ENCODE measurements at places on chromosomes 3 and 15. TPM values are rescaled to one million over a fixed set of nuclear protein-coding genes. Genes with fewer than 3 reads are reported as not detected.

DNA sequence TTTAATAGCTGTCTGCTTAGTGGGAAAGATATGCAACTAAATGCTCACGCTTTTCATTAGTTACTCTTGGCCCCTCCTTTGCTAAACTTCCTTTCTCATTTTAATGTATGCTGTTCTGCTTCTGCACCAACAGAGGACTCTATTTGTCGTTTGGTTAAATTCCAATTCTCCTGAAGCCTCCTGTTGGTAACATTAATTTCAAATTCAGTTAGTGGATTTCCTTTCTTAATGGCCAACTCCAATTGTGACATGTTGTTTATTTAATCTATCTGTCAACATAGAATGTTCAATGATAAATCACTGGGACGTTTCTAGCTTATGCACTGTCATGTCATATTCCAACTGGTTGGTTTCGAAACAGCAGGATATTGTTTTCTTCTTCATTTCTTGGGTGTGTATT lies 467.4 kb upstream of the BCHE start:
- DNase-seq: no peak
- H3K27ac ChIP-seq: no peak overlapping the region
- no peaks in the 10 kb centered on the region for H3K36me3 ChIP-seq
- H3K27me3 ChIP-seq: no peaks in the 10 kb centered on the region

DNA sequence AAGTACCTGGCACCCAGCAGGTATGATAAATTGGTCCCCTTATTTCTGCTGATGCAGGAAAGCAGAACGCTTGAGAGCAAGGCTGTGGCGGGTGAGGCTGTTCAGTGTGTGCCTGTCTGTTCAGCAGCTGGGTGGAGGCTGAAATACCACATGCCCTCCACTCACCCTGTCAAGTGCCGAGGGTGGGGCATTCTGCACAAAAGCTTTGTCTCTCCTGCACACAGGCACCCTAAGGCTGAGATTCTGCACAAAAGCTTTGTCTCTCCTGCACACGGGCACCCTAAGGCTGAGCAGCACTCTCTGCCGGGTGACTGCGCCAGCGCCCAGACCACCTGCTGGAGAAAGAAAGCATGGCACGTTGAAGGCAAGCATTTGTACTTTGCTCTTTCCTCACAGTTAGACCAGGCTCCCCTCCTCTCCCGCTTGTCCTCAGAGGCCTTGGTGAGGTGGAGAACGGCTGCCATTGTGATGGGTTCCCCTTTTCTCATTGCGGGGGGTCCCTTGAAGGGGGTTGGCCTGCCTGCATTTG lies 97.5 kb downstream of the BDH1 start:
- H3K36me3 ChIP-seq: no peaks in the 10 kb centered on the region
- H3K27ac ChIP-seq: no peak overlapping the region
- peaks cover 21% of the 10 kb centered on the region for H3K4me1 ChIP-seq
- H3K4me3 ChIP-seq: no peak overlapping the region
- H3K27me3 ChIP-seq: no peaks in the 10 kb centered on the region

- peak; percentile 70 for DNase-seq
- no peaks in the 10 kb centered on the region for H3K4me1 ChIP-seq
- no peak overlapping the region for H3K27ac ChIP-seq
- H3K36me3 ChIP-seq: no peaks in the 10 kb centered on the region
- H3K27me3 ChIP-seq: no peaks in the 10 kb centered on the region
Observed at GRCh38 chr15:86183596-86184491, 104.2 kb downstream of the AGBL1 start.

DNA sequence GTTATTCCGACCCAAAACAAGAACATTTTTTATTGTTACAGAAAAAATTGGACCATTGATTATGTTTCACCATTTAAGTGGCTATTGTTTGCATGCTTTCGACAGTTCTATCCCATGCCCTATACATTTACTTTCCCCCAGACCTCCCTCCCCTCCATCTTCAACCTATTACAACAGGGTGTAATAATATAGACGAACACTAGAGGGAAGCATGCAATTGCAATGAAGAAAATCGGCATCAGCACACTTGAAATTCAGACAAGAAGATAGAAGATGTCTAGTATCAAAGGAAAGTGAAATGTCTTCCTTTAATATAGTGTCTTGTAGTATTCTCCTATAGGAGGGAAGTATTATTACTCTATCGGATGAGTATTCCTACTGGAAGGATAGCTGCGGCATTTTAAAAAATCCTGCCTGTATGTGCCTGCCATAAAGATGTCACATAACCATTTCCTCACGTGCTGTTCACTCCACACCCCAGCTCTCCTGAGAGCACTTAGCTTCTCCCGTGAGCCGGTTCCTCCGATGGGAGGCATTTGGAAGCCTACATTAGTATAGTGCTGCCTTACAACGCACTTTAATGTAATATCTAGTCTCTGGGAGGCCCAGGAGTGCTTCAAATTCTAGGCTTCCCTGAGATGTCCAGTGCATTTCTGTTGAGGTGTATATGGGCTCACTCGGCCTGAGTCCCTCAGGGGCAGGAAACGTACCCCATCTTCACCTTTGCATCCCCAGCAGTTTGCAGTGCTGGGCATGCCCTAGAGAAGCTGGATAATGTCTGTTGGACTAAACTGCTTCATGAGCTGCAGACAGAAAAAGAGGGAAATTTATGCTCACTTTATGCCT lies 17.8 kb upstream of the ERICH6 start:
- peak; percentile 48 for DNase-seq
- no peak overlapping the region for H3K4me3 ChIP-seq
- H3K36me3 ChIP-seq: no peaks in the 10 kb centered on the region
- H3K4me1 ChIP-seq: peaks cover 5% of the 10 kb centered on the region
- no peak overlapping the region for H3K27ac ChIP-seq

DNA sequence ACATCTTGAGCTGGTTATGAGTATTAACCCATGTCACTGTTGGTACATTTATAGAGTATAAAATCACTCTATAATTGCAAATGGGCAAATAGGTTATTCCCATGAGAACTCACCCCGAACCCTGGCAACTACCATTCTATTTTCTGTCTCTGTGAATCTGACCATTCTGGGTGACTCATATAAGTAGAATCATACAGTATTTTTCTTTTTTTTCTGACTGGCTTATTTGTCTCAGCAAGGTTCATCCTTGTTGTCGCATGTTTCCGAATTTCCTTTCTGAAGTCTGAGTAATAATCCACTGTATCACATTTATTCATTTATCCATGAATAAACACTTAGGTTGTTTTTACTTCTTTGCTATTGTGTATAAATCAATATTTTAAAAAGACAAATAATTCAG lies 59.9 kb upstream of the CHRM5 start:
- no peaks in the 10 kb centered on the region for H3K36me3 ChIP-seq
- H3K4me1 ChIP-seq: no peaks in the 10 kb centered on the region
- no peak overlapping the region for H3K4me3 ChIP-seq
- H3K27ac ChIP-seq: no peak overlapping the region
- DNase-seq: no peak

DNA sequence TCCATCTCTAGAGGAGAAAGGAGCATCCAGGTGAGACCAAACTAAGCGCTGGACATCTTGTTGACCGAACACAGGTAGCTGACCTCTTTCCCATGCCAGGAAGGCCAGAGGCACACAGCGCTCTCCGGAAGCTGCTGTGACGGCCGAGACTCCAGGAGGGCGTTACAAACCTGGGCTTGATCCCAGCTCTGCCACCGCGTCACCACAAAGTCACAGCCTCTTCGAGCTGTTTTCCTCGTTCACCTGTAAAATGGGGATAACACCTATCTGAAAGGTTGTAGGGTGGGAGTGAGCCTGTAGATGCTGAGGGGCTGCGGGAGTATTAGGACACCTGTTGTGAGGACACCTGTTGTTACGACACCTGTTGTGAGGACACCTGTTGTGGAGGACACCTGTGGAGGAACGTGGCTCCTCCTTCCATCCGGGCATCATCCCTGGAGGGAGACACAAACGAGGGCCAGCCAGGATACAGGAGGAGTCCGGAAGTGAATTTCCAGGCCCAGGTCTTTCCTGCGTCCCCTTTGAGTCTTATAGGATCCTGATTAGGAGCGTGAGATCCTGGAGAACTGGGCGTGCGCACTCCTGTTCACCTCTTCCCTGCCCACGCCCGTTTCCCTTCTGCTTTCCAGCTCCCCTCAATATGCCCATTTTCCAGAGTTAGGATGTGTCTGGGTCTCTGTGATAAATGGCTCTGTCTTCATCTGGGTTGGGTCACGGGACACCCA lies 2.3 kb upstream of the MUC4 start:
- peaks cover 8% of the 10 kb centered on the region for H3K4me1 ChIP-seq
- H3K27ac ChIP-seq: no peak overlapping the region
- H3K36me3 ChIP-seq: no peaks in the 10 kb centered on the region
- DNase-seq: no peak
- H3K4me3 ChIP-seq: no peak overlapping the region
- peaks cover 23% of the 10 kb centered on the region for H3K27me3 ChIP-seq

DNA sequence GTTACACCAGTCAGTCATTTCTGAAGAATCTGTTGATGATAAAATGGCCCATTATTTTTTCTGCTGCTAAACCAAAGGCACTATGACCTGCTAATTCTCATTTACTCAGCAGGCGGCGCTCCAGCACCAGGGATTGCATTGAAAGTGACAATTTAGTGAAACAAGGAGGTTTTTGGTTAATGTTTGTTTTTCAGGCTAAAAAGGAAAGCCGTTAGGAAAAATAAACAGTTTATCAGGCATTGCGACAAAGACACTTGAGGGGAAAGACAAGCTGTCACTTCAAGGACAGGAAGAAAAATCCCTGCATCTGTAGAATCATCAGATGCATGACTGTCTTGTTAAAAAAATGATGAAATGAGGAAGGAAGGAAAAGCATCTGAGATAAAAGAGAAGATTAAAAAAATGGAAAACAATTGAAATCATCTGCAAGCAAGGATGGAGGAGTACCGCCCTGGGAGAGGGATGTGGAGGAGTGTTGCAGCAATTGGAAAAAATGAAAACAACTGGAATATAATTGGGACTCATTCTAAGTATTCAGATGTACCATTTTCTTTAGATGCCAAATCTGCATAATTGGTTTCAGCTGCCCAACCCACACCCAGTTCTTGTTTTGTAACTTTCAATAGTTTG lies 54.0 kb downstream of the NR1D2 start:
- H3K4me1 ChIP-seq: peaks cover 1% of the 10 kb centered on the region
- peak overlapping the region; percentile 7 for H3K4me3 ChIP-seq
- H3K27me3 ChIP-seq: no peaks in the 10 kb centered on the region

GRCh38 chr15:68399096-68400065 lies 32.6 kb downstream of the ITGA11 start:
- H3K36me3 ChIP-seq: peaks cover 4% of the 10 kb centered on the region
- no peak for DNase-seq
- no peaks in the 10 kb centered on the region for H3K4me1 ChIP-seq
- H3K4me3 ChIP-seq: no peak overlapping the region

GRCh38 chr3:42226470-42227425 lies 39.2 kb downstream of the CCK start:
- peaks cover 28% of the 10 kb centered on the region for H3K36me3 ChIP-seq
- peaks cover 11% of the 10 kb centered on the region for H3K4me1 ChIP-seq
- no peak overlapping the region for H3K4me3 ChIP-seq
- no peak for DNase-seq
- H3K27me3 ChIP-seq: no peaks in the 10 kb centered on the region

GRCh38 chr15:45637552-45638033 lies 2.8 kb downstream of the SQOR start:
- peaks cover 18% of the 10 kb centered on the region for H3K4me1 ChIP-seq
- H3K27ac ChIP-seq: peak overlapping the region; percentile 82
- peaks cover 23% of the 10 kb centered on the region for H3K27me3 ChIP-seq
- H3K36me3 ChIP-seq: no peaks in the 10 kb centered on the region
- peak overlapping the region; percentile 26 for H3K4me3 ChIP-seq

DNA sequence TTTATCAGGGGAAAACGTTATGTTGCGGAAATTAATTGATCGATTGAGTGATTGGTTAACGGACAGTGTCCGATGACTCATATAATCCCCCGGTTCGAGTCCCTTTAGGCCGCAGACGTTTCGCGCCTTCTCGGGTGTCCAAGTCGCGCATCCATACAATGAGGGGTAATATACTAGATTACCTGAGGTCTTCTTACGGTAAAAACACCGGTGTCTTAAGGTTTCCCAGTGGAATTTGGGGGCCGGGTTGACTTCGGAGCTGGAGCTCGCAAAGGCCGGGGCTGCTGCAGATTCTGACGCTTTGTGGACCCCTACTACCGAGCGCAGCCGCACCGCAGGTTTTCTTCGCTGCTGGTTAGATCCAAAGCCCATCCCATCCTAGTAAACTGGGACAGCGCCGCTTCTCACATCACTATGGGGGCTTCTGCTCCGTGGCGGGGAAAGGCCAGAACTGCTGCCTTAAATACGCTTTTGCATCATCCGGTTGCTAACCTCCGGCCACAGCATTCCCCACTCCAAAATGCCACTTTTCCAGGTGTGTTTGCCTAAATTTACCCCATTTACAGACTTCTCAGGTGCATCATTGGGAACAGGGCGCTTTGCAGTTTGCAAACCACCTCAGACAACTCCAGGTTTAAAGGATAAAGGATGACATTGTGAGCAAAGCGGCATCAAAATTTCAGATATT lies 858 bp upstream of the SACM1L start:
- peak; percentile 57 for DNase-seq
- H3K36me3 ChIP-seq: peaks cover 2% of the 10 kb centered on the region
- H3K4me3 ChIP-seq: peak overlapping the region; percentile 91
- peaks cover 3% of the 10 kb centered on the region for H3K4me1 ChIP-seq
- no peaks in the 10 kb centered on the region for H3K27me3 ChIP-seq

DNA sequence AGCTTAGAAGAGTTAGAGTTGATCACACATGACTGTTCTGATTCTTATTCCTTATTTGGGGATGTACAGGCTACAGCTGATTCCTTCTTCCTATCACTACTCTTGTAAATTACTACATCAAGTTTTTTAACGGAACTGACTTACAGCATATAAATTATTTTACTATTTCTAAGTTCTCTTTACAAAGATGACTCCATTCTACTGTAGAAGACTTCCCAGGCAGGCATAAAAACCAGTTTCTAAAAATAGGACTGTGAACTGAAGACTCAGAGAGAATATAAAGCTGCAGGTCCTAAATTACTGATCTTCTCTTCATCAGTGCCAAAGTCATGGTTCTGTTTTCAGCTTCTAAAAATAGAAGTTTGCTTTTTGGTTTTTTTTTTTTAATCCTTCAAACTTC lies 38.9 kb downstream of the ANO10 start:
- no peak overlapping the region for H3K4me3 ChIP-seq
- no peaks in the 10 kb centered on the region for H3K4me1 ChIP-seq
- H3K27me3 ChIP-seq: no peaks in the 10 kb centered on the region
- no peak for DNase-seq

DNA sequence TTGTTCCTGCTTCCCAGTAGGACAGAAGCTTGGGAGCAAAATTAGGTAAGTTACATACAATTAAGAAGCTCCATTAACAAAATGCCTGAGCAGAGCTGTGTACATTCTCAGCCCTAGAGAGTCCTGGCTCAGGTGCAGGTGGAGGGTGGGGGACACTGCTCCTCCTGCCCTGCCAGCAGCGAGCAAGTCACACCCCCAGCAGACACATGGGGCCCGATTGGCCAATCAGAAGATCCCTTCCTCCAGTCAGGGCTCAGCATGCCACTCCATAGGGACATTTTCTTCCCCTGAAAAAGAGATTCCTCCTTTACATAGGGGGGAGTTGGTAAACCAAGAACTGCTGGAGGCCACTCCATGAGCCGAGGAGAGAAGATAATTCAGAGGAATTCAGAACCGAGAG lies 62.1 kb downstream of the PLXNA1 start:
- H3K4me1 ChIP-seq: peaks cover 26% of the 10 kb centered on the region
- no peak overlapping the region for H3K27ac ChIP-seq
- DNase-seq: no peak
- H3K27me3 ChIP-seq: no peaks in the 10 kb centered on the region
- no peak overlapping the region for H3K4me3 ChIP-seq

The LRRC31 gene
- 1.4 TPM for total RNA-seq

The POTEB2 gene
- not detected for total RNA-seq

The CCR9 gene
- 0.30 TPM for total RNA-seq

The GUCA1C gene
- not detected for total RNA-seq

The A4GNT gene
- total RNA-seq: not detected

The PAQR5 gene
- total RNA-seq: 9.3 TPM

The RGMA gene
- 20.7 TPM for total RNA-seq

The MYH15 gene
- 1.2 TPM for total RNA-seq

Data from spinal cord (tissue), 10 donors.